ENCODE measurements at places on chromosomes 1 and 21.

DNA sequence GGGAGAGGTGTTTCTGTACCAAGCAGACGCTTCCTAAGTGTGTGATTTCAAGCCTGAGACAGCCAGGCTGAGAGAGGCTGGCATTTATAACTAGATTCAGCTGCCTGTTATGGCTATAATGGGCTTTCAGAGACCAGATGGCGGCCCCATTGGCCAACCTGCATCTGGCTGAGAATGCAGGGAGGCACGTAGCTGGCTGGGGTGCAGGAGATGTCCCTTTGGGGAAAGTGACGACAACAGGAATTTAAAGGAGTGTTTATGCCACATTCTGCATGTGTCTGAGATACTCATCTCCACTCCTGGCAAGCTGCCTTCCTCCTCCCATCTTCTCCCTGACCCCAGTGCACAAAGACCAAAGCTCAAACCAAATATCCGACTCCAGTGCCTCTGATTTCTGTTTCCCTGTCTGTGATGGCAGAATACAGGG is 21.3 kb upstream of the CCDC190 start:
- no peak for DNase-seq

DNA sequence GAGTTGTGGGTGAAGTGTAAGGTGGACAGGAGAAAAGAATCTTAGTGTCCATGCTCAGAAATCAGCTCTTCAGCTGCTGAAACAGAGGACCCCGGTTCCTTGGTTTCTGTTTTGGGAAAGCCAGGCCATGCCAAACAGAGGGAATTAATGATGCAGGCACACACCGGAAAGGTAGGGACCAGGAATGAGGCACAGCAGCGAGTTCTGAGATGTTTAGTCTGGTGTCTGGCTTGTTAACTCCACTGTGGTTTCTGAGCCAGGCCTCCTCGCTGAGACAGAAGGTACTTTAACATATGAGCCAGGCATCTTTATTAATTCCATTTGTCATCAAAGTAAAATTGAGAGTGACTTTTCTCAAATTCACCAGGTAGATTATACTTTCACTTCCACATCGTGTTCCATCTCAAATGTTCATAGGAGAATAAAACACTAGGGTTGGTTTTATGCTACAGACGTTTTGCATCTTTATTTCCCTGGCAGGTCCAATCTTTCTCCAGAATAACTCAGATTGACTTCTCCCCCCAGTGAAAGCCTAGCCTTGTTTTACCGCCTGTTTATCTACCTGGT is 23.5 kb downstream of the LRRC8D start:
- no peak for DNase-seq

DNA sequence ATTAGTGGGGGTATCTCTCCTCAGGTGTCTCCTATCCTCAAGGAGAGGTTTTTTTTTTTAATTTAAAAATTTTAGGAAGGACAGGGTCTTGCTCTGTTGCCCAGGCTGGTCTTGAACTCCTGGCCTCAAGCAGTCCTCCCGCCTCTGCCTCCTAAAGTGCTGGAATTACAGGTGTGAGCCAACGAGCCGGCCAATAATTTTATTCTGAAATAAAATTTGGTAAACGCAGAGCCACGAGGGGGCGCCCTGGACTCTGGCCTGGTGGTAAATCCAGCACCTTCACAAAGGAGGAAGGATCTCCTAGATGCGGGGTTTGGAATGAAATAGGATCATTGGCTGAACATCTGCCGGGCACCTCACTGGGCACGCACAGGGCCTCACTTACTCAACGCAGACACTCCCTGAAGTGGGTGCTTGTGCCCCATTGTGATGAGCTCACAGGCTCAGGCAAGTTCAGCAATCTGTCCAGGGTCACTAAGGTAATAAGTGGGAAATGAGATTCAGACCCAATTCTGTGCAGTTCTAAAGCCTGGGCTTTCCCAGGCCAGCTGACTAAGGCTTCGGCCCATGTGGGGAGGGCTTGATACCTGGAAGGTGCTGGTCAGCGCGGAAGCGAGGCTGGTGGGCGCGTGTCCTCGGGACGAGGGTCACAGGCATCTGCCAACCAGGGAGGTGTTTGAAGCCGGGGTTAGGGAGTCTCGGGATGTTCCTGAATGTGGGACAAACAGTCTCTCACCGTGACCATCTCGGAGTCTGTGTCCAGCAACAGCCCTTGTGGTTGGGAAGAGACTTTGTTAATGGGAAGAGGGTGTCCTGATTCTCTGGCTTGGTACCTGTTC is 32.7 kb upstream of the ETV3 start:
- DNase-seq = peak; percentile 35

DNA sequence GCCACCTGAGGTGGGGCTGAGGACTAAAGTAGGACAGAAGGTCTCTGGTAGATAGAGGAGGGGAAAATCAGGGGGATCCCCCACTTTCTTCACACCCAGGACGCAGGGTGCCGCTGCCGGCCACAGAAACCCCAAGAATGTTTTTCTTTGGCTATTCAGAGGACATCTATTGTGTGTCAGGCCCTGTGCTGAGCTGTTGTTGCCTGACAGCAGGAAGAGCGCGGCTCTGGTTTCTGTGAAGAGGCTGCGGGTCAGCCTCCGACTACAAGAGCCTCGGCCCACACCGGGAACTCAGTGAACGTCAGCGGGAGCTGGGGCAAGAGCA is 407 bp upstream of the PIGV start:
- DNase-seq = no peak

DNA sequence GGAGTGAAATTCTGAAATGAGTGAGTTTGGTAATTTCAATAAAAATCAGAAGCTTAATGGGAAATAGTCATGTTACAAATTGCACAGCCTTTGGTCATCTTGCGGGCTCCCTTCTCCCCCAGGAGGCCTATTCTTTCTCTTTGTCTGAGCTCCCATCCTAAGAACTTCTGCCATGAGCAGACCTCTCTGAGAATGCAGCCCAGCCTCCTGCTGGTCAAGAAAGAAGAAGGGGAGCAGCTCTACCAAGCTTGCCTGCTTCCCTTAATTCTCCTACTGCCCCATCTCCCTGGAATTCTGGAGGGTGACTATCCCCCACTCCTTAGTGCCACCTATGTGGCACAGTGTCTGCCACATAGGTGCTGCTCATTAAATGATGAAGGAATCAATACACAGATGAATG is 300.7 kb upstream of the DAB1 start:
- no peak for DNase-seq

GRCh38 chr1:151705146-151705545 is 11.5 kb downstream of the CELF3 start:
- no peak for DNase-seq

- DNase-seq = no peak
Observed at GRCh38 chr21:33643658-33644311, 1.5 kb downstream of the ITSN1 start.

- DNase-seq = no peak
Observed at GRCh38 chr1:185263292-185263691, 53.8 kb downstream of the IVNS1ABP start.

DNA sequence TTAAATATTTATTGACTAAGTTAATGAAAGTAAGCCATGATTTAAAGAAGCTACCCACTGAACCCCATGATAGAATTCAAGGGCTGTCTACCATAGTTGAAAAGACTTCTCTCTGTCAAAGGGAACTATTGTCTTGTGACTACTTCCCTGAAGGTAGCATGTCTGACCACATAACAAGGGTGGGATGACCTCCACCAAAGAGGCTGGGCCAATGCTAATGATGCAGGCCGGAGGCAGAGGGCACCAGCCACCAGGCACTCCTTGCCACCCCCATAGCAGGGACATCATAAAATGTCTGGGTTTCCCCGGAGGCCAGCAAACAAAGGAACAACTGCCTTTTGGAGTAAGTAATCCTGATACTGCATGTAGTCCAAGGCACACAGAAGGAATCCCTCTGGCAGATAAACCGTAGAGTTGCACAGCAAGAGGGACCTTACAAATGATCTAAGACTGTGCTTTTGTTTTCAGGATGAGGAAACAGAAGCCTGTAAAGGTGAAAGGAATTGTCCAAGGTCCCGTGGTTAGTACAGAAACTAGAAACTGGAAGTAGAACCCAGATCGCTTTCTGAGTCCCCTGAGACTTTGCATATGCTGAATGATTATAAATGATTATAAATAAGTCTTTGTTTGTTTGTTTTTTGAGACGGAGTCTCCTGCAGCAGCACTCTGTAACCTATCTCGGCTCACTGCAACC is 33.5 kb upstream of the ITPKB start:
- DNase-seq = no peak

- no peak for DNase-seq
Observed at GRCh38 chr1:156560585-156561163, 11.7 kb downstream of the IQGAP3 start.

GRCh38 chr1:175287849-175288248 is 95.3 kb upstream of the KIAA0040 start:
- no peak for DNase-seq

DNA sequence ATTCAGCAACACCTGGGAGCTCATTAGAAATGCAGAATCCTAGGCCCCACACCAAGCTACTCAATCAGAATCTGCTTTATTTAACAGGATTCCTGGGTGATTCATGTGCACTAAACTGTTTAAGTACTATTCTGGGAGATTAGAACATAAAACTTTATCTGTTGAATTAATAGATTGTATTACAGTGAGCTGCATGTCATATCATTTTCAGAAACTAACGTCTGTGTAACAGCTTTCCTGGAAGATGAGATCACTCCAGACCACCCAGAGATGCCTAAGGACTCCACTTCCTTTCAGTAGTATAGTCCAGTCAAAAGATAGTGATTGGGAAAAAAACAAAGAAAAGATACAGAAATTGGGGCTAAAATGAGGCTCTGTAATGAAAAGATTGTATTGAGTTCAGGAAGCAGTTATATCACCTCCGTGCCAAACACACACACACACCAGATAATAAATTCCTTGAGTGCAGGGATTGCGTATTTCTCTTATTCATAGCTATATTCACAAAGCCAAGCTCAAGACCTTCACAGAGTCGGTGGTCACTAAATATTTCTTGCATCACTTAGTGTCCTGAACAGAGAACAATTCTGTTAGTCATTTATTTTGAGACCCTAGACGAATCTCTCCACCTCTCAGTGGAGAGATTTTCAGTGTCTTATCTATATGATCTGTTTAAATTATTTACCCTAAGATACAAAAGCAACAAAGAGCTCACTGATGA is 178.2 kb downstream of the DSCAM start:
- DNase-seq = no peak

DNA sequence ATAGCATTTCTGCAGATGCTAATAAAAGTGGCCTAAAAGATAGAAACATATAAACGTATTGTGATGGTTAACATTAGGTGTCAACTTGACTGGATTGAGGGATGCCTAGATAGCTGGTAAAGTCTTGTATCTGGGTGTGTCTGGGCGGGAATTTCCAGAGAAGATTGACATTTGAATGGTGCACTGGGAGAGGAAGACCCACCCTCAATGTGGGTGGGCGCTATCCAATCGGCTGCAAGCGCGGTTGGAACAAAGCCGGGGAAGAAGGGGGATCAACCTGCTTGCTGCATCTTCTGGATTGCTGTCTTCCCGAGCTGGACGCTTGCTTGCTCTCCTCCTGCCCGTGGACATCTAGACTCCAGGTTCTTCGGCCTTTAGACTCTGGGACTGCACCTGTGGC is 114.0 kb upstream of the ZNF644 start:
- DNase-seq = no peak

DNA sequence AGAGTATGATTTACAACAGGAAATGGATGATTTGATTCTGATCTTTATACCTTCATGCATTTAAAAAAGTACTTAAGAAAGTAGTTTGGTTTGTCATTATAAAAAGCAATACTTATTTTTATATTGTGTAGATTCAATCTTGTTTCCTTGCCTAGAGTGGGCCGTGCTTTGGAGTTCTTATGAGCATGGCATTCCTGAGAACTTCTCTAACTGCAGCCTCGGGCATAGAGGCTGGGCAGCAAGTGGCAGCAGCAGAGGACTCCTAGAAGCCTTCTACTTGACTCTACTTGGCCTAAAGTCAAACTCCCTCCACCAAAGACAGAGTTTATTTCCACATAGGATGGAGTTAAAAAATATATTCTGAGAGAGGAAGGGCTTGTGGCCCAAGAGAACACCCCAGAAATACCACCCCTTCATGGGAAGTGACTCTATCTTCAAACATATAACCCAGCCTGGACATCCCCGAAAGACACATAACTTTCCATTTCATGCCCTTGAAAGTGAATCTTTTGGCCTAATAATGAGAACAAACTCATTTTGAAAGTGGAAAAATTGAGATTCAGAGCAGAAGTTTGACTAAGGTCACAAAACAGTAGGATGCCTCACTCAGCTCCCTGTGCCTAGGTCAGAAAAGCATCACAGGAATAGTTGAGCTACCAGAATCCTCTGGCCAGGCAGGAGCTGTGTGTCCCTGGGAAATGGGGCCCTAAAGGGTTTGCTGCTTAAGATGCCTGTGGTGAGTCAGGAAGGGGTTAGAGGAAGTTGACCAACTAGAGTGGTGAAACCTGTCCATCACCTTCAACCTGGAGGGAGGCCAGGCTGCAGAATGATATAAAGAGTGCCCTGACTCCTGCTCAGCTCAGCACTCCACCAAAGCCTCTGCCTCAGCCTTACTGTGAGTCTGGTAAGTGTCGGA is at the start of gene IVL:
TSS of gene IVL (plus strand) at position 861 of the 916 bp plus-strand sequence. CDS start 1,252 bp downstream, outside the sequence.
- DNase-seq = no peak

DNA sequence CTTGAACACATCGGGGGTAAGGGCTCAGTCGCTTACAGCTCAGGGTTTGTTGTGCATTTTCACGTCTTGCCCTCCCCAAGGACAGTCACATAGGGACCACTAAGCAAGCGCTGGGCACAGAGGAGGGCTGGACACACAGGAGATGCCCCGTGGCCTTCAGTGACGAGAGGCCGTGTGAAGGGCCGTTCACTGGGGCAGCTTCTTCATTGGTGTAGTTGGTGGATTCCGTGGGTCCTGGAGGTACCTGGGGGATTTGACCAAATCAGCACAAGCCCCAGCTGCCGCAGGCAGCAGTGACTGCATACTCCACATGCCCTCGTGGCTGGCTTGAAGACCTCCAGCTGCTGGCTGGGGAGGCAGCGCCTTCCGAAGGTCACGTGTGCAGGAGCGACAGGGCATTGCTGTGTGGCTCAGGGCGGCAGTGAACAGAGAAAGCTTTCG is 100.8 kb upstream of the C1orf174 start:
- no peak for DNase-seq

DNA sequence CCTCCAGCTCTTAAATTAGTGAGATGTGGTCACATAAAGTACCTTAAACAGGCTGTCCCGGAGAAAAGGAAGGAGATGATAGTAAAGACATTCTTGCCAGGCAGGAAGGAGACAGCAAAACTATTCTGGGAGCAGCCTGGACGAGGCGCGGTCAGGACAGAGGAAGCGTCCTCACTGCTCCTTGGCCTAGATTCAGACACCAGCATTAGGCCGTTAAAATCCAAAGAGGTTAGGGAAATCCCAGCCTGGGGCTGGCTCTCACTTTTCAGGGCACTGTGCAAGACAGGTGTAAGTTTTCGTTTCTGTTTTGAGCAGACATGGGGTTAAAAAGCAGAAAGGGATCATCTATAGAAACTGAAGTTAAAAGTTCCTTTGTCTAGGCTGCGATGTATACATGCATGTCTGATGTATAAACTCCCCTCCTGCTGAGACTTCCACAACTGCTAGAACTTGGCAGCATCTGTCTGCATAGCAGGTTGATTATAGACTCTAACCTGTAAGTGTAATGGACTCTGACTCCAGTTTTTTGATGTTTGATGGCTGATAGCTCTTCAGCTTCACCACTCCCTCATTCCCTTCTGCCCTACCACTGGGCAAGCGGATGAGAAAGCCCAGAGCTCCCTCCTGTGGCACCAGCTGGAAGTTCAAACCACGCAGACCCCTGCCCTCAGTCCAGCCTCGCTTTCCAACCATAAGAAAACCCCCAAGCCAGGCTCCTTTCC is 21.5 kb downstream of the STPG1 start:
- DNase-seq = peak; percentile 58
